ENCODE measurements at places on chromosomes 2 and 18.
A peak's percentile ranks its signal among the peaks of the same experiment; 100 is the strongest.

GRCh38 chr18:77470569-77471413 lies 221.1 kb downstream of the GALR1 start:
- DNase-seq, result no peak

GRCh38 chr2:135617501-135618015 lies 86.3 kb downstream of the R3HDM1 start:
- DNase-seq, result no peak

DNA sequence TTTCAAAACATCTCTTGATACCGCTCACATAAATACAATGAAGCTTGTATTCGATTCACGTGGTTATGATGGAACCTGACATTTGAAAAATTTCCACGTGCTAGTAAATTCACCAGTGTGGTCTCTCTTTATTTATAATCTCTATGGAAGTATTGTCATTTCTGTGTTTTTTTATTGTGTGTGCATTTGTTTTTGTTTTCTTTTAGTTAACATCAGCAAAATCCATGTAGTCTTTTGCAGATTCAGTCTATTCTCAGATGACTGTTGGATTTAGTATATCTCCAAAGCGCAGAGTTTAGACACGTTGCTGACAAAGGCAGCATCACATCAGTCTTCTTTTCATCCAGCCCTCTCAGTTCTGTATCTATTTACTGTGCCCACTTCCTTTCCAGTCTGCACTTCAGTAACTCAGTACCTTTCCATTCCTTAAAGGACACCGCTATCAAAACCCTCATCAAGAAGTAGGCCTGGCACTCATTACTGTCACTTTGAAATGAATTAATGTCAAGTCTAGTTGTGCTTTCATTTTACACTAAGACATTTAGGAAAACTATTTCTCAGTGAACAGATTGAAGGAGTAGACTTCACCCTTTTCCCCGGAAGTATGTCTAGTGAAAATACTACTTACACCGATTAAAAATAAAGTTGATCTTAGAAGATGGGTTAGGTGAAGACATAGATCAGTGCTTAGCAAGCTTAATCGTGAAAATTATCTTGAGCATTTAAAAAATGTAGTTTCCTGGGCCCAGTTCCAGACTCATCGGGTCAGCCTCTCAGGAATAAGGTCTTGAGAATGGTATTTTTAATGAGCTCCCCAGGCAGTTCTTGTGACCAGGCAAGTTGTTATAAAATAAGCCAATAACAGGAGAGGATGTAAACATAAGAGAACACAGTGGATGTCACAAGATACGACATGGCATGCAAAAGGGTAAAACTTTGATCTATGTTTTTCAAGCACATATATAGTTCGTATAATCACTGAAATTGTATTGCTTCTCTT lies 506.8 kb upstream of the ZEB2 start:
- DNase-seq, result no peak

DNA sequence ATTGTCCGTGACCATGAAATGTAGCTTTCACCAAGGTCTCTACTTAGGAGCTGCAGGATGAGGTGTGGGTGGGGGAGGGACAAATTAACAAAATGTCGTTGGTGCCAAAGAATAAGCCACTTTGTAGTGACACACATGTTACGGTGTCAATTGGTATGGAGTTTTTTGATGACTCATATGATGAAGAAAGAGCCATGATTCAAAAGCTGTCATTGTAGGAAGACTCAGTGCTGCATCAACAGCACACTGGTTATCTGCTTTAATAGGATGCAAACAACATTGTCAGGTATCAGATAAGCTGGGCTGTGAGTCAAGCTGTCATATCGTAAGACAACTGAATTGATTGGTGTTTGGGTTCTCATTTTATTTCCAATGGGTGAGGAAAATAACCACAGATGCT lies 36.6 kb upstream of the BOD1L2 start:
- DNase-seq, result no peak

GRCh38 chr2:174705321-174705720 lies 59.0 kb downstream of the CHRNA1 start:
- DNase-seq, result no peak

DNA sequence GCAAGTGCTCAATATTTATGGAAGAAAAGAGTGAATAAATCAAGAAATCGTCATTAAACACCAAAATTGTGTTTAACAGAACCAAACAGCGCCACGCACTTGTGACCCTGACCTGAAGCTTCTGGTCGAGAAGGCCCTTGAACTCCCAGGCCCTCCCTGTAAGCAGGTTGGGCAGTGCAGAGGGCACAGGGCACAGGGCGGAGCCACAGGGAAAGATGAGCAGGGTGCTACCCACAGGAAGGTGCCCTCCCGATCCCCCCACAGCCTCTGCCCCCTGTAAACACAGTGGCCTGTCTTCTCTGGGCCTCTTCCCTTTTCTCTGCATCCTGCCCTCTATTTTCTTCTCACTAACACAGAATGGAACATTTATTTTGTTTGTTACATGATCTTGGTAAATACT lies 16.9 kb upstream of the TUBB6 start:
- no peak for DNase-seq

GRCh38 chr18:76878426-76878825 lies 56.1 kb downstream of the ZNF236 start:
- no peak for DNase-seq

GRCh38 chr2:206981739-206982340 lies 42.5 kb downstream of the CPO start:
- DNase-seq, result peak; percentile 58

DNA sequence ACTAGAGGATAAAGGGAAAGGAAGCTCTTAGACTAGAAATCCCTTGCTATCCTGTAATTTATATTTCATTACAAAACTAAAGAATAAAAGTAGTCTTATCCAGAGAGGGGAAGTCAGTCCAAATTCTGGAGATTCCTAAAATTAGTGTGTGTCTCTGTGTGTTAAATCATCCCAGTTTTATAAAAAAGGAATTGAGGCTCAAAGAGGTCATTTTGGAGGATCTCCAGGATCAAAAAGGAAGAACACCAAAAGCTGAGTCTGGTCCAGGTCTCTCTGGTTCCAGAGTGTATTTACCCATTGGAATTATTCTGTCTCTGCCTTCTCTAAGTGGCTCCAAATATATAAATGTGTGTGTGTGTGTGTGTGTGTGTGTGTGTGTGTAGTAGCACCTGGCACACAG lies 166.7 kb downstream of the NRXN1 start:
- DNase-seq, result no peak

GRCh38 chr2:10385933-10386773 lies 62.0 kb downstream of the ODC1 start:
- DNase-seq, result no peak

DNA sequence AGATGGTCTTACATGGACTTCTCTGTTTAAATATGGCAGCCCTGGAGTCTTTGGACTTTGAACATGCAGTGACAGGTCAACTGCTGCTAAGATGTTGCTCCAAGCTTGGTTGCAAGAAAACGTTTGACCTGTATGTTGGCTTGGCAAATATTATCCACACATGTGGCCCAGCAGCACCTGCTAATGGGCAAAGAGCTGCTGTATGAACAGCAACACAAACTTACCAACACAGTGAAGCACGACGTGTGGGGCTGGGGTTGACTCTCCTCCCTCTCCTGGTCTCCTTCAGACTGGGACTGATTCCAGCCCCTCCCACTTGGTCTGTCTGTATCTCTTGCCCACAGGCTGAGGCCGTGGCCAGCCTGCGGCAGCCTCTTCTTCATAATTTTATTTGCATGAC lies 3.8 kb downstream of the KCNE4 start:
- no peak for DNase-seq

- no peak for DNase-seq
These were observed 159.5 kb downstream of the COL4A4 start for GRCh38 chr2:227004482-227004881.

DNA sequence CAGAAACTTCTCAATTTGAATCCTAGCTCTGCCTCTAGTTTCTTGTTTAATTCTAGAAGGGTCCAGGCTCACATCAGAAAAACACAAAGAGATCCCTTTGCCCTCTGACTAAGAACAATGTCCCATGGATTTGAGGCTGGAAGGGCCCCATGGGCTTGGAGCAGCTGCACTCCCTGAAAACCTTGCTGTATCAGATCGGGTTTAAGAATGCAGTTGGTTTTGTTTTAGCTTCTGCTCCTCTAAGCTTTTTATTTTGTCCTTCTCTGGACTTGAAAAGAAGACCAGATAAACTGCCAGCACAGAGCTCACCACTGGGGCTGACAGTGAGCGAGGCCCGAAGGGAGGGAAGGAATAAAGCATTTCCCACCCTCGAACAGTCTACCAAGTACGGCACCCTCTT lies 69.2 kb upstream of the WIPF1 start:
- DNase-seq, result no peak

GRCh38 chr2:236131073-236131692 lies 37.0 kb downstream of the GBX2 start:
- DNase-seq, result no peak

DNA sequence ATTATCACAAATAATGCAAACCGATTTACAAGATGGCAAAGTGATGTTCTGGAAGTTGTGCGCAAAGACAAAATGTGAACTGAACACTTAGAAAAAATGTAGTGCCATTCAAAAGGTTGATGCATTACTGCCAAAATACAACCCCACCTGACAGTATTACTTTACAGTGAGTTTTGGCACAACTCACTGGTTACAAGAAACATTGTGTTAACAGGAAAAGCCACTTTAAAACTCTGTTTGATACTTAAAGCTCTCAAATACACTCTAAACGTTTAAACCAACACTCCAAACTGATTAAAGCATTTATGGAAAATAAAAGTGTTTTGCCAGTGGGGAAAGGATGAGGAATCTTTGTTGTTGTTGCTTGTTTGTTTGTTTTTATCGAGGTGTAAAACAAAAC lies 173.4 kb upstream of the SATB2 start:
- no peak for DNase-seq

DNA sequence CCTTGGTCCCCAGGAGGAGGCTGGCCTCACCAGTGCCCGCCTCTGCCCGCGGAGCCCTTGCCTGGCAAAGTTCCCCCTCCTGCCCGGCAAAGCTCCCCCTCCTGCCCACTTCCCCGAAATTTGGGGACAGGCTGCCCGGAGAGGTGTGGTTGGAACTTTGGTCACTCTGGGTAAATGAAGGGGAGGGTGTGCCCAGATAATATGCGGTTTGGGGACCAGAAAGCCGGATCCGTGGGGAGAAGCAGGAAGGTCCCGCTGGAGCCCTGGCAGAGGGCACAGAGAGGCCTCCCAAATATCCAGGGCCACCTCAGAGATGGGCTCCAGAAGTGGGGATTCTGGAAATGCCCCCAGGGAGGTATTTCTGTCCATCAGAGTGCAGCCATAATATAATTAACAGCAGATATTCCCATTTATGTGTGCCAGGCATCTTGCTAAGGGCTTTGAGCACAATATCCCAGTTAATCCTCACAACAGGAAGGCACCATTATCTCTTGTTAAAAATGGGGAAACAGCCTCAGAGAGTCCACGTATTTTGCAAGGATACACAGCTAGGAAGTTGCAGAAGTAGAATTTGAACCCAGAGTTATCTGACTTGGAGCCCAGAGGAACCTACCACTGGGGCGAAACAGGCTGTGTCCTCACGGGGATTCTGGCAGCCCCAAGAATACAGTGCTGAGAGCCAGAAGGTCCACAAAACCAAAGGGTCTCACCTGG lies 914 bp downstream of the STEAP3 start:
- DNase-seq, result no peak

- no peak for DNase-seq
These were observed 302.7 kb upstream of the TNP1 start for GRCh38 chr2:217162533-217162932.

DNA sequence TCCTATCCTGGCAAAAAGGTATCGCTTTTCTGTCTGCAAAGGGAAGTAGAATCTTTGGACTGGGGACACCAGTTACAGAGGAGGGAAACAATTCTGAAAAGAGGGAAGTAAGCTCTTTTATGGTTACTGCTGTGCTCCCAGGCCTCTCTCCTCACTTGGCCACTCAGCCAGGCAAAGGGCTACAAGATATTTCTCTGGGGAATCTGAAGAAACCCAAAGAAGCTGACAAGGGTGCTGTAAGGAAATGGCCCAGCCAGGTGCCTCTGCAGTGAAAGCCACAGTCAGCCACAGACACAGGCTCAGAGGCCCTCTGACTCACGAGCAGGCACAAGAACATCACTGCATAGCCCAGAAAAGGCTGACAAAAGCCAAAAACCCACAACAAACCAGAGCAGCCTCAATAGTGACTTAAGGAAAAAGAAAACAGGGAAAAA lies 5.8 kb downstream of the HDLBP start:
- no peak for DNase-seq

DNA sequence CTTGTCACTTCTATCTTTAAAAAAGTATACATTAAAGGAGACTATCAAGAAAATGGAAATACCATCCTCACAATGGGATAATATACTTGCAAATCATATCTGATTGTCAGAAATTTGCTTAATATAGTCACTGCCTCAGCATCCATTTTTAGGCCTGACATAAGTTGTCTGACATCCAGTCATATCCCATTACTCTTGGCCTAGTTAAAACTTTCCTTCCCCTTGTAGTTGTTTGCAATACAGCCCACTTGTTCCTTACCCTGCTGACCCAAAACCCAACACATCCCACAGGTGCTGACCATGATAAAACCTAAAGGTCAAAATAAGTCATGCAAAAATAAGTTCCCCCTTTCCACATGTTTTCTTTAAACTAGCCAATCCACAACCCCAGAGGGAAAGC lies 3.6 kb upstream of the ARHGEF33 start:
- no peak for DNase-seq

- no peak for DNase-seq
These were observed 142.1 kb downstream of the TRIB2 start for GRCh38 chr2:12858786-12859185.

DNA sequence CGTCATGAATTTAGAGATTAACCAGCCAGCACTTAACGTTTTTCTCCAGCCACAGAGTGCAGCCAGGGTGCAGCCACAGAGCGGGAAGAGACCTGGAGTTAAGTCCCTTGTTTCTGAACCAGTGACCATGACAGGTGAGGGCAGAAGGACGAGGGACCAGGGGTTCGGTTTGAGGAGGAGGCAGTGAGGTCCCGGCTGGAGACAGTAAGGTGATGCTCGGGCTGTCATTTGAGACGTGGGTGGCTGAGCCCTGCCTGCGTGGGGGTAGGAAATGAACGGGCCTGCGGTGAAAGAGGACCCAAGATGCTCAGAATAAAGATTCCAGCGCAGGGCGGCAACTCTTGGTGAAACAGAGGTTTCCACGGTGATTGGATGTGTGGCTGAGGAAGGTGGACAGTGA lies 205.9 kb downstream of the SNTG2 start:
- DNase-seq, result no peak

DNA sequence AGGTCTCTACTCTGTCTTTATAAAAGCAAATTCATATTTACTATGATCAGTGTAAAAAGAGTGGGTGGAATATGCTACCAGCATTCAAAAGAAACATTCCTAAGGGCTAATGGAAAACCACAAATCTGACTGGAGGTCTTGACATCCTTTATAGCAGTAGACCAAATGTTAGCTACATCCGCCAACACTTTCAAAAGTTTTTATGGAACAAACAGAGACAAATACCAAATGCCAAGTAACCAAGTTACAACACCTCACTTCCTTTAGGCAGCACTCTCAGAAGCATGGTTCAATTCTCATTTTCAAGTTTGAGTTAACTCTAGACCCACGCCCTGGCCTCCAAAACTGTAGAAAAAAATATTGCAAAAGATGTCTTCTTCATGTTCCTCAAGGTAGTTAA lies 78.3 kb upstream of the SETBP1 start:
- DNase-seq, result no peak

Data from anterior cingulate cortex (tissue), 58 donors.